ENCODE measurements at places on chromosomes 6 and 20. TPM values are rescaled to one million over a fixed set of nuclear protein-coding genes. Genes with fewer than 3 reads are reported as not detected.

The MRAP2 gene
- total RNA-seq = 4.9 TPM

The RNF39 gene
- total RNA-seq = 4.5 TPM

The ARFGAP1 gene
- 115 TPM for total RNA-seq

The ARFGEF3 gene
- 20.0 TPM for total RNA-seq

The TRIM10 gene
- total RNA-seq = 0.22 TPM

The MUC21 gene
- total RNA-seq = not detected

The RAB44 gene
- 0.11 TPM for total RNA-seq

The OR2H2 gene
- total RNA-seq = not detected

GRCh38 chr20:16759181-16759563 is 11.0 kb downstream of the OTOR start:
- DNase-seq = no peak

DNA sequence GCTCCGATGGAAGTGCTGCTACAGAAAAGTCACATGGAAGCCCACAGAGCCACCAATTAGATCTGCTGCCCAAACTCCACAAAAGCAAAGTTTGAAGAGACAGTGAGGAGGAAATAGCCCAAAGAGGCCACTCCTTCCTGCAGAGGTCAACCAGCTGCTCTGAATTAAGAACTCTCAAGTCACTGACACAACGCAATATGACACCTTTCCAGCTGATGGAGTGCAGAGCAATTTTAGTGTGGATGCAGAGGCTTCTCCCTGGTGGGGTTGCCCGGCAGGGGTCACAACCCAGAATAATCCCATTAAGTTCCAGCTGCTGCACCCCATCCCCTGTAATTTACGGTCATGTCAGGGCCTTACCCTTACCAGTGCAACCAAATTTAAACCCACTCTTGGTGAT is 361.9 kb upstream of the JARID2 start:
- DNase-seq = no peak

DNA sequence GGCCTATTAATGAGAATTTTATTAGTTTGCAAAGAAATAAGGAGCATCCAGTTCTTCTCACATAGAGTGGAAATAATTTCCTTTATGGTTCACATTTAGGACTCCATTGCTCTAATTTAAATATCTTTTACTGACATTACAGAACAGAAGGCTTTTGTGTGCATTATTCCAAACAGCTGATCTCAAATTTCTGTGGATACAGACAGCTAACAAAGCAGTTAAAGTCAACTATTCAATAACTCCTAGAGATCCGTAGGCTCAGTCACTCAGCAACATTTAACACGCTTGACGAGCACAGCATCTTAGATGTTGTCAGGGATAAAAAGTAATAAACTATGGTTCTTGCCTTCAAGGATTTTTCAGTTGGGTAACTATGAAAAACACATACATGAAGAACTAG is 305.8 kb upstream of the SYNCRIP start:
- DNase-seq = no peak

GRCh38 chr6:131652472-131652871 is 15.4 kb downstream of the ENPP3 start:
- no peak for DNase-seq

DNA sequence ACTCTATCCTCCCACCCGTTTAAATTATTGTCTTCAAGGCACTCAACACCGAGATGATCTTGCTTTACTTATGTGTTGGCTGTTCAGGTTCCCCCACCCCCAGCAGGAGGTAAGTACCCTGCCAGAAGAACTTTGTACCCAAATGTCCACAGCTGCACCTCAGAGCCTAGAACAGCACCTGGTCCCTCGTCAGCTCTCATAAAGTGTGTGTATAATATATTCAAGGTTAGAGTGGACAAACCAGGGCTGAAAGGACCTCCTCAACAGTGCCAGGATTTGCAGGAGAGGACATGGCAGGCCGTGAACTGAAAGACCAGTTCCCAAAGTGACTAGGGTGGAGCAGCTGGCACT is 5.9 kb upstream of the CPXM1 start:
- no peak for DNase-seq

DNA sequence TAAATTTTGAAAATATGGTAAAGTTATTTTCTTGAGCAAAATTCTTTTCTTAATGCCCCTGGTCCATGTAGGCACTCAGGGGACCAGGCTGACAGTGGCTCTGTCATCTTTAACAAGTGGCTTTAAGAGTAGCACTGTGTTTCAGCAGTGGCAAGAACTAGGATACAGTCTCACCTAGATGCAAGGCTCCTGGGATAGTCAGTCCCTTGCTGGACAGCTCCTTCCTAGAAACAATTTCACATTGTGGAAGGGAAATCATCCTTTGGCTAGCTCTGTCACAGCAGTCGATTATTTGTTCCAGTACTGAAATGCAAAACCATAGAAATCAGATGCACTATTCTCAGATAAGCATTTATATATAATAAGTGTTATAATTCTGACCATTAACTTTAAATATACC is 175.4 kb upstream of the KCNQ5 start:
- no peak for DNase-seq

DNA sequence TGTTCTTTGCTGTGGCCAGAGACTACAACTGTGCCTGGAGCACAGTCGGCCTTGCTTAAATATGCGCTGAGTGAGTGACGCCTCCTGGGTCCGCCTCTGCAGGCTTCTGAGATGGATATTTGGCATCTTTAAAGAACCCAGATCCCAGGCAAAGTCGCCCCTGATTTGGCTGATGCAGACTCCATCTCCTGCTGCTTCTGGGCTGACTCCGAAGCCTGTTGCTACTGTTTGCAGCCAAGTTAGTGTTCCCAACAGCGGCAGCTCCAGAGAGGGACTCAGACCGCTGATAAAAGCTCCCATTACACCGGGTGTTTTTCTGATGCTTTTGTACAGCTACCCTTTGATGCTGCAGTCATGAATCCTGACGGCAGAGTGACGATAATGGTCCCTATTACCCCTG is 83.0 kb upstream of the SULF2 start:
- DNase-seq = no peak

GRCh38 chr6:161947371-161947770 is 673.5 kb upstream of the AGPAT4 start:
- peak; percentile 44 for DNase-seq

GRCh38 chr20:53934421-53935343 is 135.7 kb downstream of the BCAS1 start:
- DNase-seq = no peak

- DNase-seq = peak; percentile 23
Measured at GRCh38 chr6:72580281-72580940, 41.5 kb upstream of the KCNQ5 start.

GRCh38 chr6:43393602-43394001 is 24.2 kb upstream of the ZNF318 start:
- DNase-seq = no peak

GRCh38 chr6:75402296-75402695 is 91.3 kb downstream of the FILIP1 start:
- DNase-seq = no peak

DNA sequence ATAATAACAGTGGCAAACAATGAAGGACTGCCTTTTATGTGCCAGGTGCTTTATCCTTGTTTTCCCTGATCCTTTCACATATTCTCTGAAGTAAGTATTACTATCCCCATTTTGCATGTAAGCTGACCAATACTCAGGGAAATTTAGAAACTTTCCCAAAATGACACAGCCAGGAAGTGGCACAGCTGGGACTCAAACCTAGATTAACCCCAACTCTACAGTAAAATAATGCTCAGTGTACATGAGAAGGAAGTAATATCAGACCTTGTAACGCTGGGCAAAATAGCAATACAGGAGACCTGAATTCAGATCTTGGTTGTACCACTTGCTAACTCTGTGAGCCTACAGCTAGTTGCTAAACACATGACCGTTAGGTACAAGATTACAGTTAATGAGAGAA is 26.8 kb upstream of the NRSN1 start:
- DNase-seq = no peak

GRCh38 chr6:48511378-48511777 is 400.4 kb upstream of the PTCHD4 start:
- no peak for DNase-seq
